ENCODE measurements at places on chromosomes 13 and 19.
A peak's percentile ranks its signal among the peaks of the same experiment; 100 is the strongest.

- no peak for DNase-seq
These were observed 80.2 kb upstream of the SERP2 start for GRCh38 chr13:44293374-44293773.

- DNase-seq = no peak
These were observed 3.7 kb upstream of the RAP2A start for GRCh38 chr13:97430296-97430695.

GRCh38 chr13:29572575-29572974, 22.9 kb downstream of the SLC7A1 start:
- DNase-seq = no peak

DNA sequence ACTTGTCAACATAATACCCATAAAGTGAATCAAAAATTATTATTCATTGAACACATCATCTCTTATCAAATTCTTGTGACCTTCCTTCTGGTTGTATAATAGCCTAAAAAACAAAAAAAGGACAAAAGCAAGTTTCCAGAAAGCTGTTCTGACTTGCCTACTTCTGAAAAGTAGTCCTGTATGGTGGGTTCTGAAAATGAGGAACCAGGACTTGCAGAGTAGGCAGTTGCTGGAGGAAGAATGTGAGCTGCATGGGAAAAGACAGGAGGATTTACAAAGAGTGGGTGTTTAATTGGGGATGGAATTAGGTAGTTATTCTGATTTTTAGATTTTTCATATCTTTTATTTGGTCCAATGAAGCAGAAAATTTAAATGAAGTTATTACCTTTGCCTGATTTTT, 56.7 kb downstream of the RCBTB2 start:
- no peak for DNase-seq

DNA sequence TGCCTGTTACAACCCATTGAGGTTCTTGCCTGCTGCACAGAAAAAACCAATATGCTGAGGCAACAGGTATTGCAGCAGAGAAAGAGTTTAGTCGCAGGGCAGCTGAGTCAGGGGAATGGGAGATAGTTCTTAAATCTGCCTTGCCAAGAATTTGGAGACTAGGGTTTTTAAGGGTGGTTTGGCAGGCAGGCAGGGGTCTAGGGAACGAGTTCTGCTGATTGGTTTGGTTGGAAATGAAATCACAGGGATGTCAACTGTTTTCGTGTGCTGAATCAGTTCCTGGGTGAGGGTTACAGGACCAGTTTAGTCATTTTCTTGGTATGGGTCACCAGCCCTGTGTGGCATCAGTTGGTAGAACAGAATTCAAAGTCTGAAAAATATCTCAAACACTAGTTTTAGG, 36.6 kb downstream of the PDS5B start:
- no peak for DNase-seq

DNA sequence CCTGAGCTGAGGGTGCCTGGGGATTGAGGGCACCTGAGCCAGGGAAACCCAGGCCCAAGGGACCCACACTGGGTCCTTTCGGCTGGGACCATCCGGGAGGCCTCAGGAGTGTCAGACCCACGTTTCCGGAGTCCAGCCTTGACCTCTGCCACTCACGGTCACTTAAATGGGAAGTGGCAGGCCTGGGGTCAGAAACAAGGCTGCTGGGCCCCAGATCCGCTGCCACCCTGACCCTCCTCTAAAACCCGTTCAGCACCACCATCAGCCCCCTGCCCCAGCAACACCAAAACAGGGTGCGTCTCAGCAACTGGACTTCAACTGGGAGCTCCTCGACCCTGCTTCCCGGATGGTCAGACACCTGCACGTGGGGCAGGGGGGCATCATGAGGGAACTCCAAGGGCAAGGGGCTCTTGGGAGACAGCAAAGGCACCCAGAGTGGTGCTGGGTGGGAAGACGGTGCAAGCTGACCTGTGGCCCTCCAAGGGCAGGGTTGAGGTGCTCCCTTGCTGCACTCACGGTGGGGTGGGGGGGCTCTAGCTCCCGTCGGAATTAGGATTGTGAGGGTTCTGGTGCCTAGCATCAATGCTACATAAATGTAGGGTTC, 1.2 kb upstream of the PLPP2 start:
- no peak for DNase-seq

- DNase-seq = no peak
These were observed 21.1 kb downstream of the CLEC17A start for GRCh38 chr19:14603990-14604387.

- DNase-seq = no peak
These were observed 1.9 kb downstream of the SCEL start for GRCh38 chr13:77537289-77537919.

DNA sequence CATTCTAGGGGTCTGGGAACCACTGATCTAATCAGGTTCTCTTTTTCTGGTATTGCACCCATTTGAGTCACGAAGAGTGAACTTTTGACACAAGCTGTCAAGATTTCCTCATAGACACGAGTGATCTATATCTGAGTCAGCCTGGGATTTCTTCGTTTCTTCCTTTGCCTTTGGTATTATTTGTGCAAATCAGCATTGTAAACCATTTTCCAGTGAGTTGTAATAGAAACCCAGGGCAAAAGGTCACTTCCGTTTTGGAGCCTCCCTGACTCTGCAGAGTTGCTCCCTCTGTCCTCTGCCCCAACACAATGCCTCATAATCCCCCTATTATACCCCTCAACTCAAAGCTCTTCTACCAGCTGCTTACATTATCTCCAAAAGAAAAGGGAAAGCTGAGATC, 615.1 kb downstream of the EFNB2 start:
- DNase-seq = no peak

DNA sequence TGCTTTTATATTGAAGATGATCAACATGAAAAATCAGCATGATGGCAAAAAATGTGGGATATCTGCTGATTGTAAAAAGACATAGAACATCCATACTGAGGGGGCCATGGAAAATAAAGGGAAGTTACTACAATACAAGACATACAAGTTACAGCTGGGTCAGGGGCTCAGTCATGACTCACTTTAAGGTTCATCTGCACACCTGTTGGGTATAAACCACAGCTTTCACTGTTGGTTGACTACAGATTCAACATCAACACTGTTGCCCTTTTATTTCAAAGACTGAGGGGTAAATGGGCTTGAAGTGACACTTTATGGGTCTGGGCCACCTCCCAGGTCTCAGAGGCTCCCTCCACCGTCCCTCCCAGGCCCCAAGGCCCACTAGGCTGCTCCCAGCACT, 98.1 kb upstream of the IRS2 start:
- no peak for DNase-seq

DNA sequence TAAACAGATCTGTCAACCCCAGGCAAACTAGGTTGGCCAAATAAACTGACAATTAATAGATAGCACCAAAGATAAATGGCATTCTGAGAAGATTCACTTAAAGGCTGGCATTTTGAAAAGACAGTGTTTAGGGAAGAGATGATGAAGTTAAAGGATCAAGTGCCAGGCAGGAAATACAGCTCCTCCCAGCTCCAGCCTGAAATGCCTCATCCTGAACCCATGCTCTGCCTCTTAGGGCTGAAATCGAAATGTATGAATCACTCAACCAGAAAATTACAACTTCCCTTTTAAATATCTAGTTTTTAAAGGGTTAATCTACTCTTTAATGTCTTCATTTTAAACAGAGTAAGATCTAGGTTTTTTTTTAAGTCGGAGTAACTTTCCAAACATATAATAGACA, 171.2 kb upstream of the UBL3 start:
- no peak for DNase-seq

DNA sequence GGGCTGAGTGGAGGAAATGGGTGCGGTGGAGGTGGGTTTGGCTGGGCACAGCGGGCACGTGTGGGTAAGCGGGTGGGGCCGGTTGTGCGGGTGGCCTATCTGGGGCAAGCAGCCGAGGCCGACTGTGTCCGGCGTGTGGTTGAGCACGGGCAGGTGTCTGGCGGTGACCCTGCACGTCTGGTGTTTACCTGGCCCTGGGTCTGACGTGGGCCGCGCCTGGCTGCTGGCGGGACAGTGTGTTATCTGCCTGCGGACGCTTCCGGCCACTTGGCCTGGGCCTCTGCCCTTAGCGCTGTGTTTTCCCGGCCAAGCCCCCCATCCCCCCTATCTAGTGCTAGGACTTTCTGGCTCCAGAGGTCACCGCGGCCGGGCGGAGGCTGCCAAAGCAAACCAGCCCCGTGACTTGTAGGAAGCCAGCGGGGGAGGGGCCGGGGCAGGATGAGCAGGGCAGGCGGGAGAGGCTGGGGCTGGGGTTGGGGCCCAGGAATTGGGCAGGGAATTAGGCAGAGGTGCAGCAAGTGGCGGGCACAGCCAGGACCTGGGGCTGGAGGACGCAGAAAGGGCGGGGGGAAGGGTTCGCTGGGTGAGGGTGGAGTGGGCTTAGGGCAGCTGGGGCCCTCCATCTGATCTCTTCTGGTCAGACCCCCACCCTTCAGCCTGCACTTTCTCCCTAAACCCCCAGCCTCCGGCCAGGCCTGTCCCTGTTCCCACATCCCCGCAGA, 534 bp upstream of the HPN start:
- no peak for DNase-seq

- no peak for DNase-seq
These were observed 13.5 kb downstream of the ERCC2 start for GRCh38 chr19:45356760-45357444.

GRCh38 chr19:16920816-16921529, 32.2 kb downstream of the F2RL3 start:
- DNase-seq = no peak

- DNase-seq = no peak
These were observed 16.2 kb downstream of the LAIR2 start for GRCh38 chr19:54518844-54519243.

GRCh38 chr13:75303263-75303662, 178.7 kb downstream of the TBC1D4 start:
- DNase-seq = no peak

DNA sequence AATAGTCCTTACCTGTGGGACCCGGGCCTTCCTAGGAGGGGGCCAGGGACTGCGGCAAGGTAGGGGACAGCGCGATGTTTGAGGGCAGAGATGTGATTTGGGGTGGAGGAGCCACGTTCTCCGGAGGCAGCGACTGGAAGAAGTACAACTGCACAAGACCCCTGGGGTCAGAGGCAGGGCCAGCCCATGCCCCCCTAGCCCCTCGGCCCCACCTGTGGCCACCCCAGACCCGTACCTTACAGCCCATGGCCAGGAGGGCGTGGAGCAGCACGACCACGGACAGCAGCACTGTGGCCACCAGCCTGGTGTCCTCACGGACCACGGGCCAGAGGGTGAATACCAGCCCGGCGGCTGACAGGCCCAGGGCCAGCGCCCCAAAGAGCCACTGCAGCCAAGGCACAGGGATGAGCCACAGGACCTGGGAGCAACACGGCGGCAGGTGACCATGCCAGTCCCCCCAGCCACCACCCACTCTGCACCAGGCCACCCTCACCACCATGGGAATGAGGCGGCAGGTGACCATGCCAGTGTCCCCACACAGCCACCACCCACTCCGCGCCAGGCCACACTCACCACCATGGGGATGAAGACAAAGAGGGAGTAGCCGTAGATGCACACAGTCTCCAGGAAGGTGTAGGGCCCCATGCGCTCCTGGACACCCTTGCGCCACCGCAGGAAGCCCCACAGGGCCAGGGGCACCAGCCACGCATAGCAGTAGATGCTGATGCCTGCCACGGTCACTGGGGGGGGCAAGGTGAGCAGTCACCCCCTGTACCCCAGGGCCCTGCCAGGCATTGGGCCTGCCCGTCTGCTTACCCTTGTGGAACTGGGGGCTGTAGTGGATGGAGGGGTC, 5.0 kb downstream of the YIPF2 start:
- DNase-seq = no peak

DNA sequence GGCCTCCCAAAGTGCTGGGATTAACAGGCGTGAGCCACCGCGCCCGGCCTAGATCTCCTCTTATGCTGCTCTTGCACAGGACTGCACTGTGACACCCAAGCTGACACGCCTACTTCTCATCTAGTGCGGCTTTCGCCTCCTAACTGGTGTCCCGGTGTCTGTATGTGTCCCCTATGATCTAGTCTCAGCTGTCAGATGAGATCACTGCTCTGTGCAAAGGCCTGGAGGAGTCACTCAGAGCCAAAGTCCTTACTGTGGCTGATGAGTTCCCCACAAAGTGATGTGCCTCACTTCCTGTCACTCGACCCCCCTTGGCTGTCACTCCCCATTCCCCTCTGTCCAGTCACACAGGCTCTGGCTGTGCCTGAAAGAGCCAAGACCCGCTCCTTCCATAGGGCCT, 2.5 kb downstream of the ZNF556 start:
- DNase-seq = no peak

- DNase-seq = no peak
These were observed 900.1 kb downstream of the PCDH17 start for GRCh38 chr13:58531614-58532013.

GRCh38 chr13:33494596-33495204, 209.1 kb upstream of the STARD13 start:
- no peak for DNase-seq

DNA sequence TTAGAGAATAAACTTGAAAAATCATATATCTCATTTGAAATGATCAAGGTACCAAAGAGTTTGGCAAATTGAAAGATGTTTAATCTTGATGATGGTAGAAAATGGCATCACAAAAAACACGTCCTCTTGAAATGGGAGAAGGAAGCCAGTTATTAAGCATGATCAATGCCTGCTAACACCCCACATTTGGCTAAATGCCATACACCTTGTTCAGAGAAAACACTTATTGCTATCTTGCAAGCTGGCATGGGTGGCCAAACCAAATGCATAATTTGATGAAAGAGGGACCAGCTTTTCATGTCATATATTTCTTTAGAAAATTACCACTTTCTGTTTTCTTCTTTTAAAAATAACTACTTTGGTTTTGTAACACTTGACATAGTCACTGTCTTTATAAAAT, 141.3 kb downstream of the ZAR1L start:
- no peak for DNase-seq

GRCh38 chr19:741506-742131, 9.3 kb upstream of the MISP start:
- DNase-seq = no peak

- DNase-seq = no peak
These were observed 164.8 kb upstream of the KL start for GRCh38 chr13:32851083-32852069.

- no peak for DNase-seq
These were observed 8.4 kb upstream of the FLT1 start for GRCh38 chr13:28503182-28503967.

DNA sequence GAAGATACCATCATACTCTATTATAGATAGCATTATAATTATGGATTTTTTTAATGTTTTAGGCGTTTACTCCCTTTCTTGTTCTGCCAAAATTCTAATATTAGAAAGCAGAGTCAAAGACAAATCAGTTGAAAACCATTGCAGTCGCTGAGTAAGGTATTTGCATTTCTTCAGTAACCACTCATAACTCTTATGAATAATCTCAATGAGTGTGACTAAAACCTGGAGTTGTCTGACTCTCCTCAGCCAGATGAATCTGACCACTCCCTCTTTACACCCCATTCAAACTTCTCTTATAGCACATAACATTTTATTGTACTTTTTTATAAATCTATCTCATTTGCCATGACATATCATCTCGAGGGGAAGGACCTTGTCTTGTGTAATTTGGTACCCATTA, 1006.5 kb downstream of the DIAPH3 start:
- DNase-seq = no peak

- DNase-seq = no peak
These were observed 53.6 kb downstream of the GADD45B start for GRCh38 chr19:2529473-2529918.

- DNase-seq = peak; percentile 21
These were observed 2.9 kb downstream of the KLF2 start for GRCh38 chr19:16327501-16327900.

- DNase-seq = peak; percentile 33
These were observed 31.2 kb upstream of the KLF2 start for GRCh38 chr19:16293118-16294091.

GRCh38 chr13:59538512-59538911, 625.2 kb downstream of the DIAPH3 start:
- DNase-seq = no peak

GRCh38 chr13:30153545-30154426, 153.6 kb downstream of the KATNAL1 start:
- DNase-seq = no peak

- DNase-seq = no peak
These were observed 6.3 kb downstream of the PNKP start for GRCh38 chr19:49861107-49861506.

All from CD4-positive, alpha-beta T cell (primary cell).